ENCODE measurements at places on chromosomes 7 and 10.

- DNase-seq: no peak
Observed at GRCh38 chr7:65907501-65908198, 34.8 kb downstream of the VKORC1L1 start.

DNA sequence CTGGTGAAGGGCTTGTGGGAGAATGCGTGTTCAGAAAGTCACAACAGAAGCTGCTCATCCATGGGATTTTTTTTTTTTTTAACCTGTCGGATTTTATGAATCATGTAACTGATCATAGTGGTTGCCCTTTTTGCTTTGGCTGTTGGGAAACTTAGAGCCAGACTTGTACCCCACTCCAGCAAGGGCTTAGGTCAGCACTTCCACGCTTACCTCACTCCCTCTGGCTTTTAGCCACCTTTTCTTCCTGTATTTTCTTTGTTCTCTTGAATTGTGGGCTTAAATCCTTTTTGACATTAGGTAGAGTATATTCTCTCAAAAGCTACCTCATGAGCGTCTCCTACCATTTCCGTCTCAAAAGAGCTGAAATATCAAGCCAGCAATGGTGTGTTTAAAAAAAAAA lies 113.6 kb upstream of the BTBD16 start:
- no peak for DNase-seq

DNA sequence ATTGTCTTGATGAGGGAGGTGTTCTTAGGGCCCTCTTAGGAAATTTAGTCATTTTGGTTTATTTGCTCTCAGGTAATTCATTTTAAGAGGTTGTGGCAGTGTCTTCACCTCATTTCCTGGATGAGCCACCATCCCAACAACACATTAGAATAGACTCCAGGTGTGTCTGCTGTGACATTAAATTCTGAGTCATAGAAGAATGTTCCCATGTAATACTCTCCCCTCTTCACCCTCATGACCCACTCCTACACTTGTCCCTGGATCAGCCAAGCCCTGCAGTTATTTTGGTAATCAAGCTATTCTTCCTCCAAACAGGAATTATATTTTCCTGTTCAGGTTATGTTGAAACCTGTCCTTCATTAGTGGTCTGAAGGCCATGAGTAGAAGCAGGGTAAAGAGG lies 944.1 kb downstream of the SORCS3 start:
- DNase-seq: no peak

DNA sequence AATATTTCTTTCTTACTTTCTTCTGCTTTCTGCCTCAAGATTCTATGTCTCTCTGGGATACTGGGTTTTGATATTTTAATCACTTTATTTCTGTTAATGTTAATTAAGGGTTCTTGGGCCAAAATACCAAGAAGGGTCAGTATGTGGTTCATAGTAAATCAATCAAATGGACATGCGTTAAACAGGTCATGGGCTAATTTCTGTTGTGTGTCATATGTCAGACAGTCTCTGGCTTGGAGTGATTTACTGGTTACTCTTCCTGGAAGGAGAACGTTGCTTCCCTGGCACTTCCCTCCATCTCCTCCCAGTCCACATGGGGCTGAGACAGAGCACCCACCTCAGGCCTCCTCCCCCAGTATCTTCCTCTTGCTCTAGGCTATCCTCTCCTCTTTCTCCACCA lies 489.1 kb downstream of the SUGCT start:
- no peak for DNase-seq

GRCh38 chr7:27605283-27605682 lies 57.4 kb downstream of the HIBADH start:
- DNase-seq: no peak

DNA sequence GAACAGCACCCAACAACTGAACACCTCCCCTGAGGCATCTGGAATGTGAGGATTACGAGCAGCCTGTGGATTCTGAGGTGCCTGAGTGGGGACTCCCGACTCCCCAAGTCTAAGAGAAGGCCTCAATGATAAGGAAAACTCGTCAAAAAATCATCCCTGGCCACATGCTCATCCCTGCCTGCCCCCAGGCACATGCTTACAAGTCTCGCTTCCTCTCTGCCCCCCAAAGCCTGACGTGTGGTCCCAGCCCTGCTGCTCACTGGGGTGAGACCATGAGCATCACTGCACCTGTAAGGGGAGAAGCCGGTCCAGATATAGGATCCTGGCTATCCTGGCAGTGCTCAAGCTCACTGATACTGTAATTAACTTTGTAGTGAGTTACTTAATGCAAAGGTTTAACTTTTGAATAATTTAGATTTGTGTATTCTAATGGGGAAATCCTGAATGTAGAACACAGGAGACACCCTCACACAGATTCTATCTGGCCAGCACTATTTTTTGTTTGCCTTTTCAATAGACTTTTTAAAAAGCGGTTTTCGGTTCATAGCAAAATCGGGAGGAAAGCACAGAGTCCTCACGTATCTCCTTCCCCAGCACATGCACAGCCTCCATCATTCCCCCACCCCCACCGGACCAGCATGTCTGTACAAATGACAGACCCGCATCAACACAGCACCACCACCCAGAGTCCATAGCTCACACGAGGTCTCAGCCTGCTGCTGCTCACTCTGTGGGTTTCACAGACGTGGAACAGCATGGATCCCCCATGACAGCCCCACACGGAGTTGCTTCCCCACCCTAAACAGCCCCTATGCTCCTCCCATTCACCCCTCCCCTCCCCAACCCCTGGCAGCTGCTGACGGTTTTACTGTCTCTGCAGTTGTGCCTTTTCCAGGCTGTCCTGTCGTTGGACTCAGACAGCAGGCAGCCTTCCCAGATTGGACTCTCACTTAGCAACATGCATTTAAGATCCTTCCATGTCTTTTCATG lies 167.9 kb downstream of the DIP2C start:
- no peak for DNase-seq

- no peak for DNase-seq
Observed at GRCh38 chr10:79434821-79435251, 10.6 kb downstream of the ZCCHC24 start.

Data from NCI-H1105 (cell line).